Stimulated activated CD4-positive, alpha-beta T cell treated with anti-CD3 and anti-CD28 coated beads, Interleukin-12 subunit alpha, Interleukin-12 subunit beta, amount 100 ng/mL, for 48 hours (primary cell): ENCODE measurements at places on chromosomes 11 and 22.

DNA sequence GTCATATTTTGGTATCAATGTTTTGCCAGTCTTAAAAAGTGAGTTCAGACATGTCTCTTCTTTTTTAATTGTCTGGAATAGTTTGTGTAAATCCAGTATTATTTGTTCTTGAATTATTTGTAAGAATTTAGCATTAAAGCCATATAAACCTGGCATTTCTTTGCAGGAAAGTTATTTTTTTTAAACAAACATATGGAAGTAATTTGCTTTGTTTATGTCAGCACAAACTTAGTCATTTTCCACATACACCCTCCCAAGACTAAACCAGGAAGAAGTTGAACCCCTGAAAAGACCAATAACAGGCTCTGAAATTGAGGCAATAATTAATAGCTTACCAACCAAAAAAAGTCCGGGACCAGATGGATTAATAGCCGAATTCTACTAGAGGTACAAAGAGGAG is 9.1 kb upstream of the CCDC81 start:
- DNase-seq, result no peak

DNA sequence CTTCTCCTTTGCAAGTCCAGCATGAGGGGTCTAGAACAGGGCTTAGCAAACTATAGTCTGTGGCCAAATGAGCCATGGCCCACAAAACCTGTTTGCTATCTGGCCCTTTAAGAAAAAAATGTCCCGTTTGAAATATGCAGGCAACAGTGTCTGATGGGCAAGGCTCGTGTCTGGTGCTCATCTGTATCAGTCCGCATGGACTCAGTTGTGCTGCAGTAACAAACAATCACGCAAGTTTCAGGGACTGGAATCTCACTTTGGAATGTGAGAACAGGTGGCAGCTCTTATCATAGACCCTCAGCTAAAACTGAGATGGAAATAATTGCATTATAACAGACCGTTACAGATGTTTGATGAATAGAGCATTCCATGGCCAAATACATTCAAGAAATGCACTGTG is 19.1 kb upstream of the PVALB start:
- no peak for DNase-seq

GRCh38 chr22:42885446-42885845 is 28.4 kb upstream of the ARFGAP3 start:
- DNase-seq, result no peak

- no peak for DNase-seq
Measured at GRCh38 chr11:17748761-17749721, 14.5 kb downstream of the KCNC1 start.

DNA sequence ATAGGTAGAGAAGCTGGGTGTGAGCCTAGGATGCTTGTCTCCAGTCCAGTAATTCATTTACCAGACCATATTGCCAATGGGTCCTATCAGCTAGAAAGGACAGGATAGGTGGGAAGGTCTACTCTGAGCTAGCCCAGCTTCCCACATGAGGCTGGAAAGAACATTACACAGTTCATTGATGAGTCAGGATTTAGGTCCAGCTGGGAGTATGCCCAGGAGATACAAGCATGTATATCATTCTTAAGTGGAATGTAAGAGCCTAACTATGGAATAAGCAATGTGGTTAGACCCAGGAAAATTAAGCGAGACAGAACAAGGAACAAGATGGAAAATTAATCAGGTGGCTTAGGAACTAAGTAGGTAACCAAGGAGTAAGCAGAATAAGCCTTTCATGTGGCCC is 59.0 kb upstream of the TBCEL start:
- DNase-seq, result no peak

DNA sequence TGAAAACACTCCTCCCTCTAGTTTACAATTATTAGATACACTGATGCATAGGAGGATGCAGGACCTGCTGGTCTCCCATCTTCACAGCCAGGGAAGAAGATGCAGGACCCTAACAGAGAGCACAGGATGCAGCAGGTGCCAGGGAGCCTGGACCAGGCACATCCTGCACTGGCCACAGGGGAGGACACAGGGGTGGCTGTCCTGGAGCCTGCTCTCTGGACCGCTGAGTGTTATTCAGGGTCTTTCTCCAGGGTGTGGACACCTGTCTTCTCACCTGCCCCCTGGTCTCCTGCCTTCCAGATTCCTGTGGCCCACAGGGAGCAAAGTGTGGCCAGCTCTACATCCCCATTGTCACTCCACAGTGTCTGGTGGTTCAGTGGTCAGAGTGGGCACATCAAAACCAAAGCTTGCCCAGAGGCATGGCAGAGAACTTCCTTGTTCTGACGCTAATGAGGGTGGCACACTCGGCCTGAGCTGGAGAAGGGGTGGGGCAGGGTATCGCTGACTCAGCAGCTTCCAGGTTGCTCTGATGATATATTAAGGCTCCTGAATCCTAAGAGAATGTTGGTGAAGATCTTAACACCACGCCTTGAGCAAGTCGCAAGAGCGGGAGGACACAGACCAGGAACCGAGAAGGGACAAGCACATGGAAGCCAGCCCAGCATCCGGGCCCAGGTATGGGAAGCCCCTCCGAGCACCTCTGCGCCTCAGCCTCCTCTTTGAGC is at the start of gene APOBEC3A:
Gene APOBEC3A (plus strand): TSS at position 564 of the 725 bp plus-strand sequence. CDS start 83 bp downstream, at position 647.
- DNase-seq, result no peak

DNA sequence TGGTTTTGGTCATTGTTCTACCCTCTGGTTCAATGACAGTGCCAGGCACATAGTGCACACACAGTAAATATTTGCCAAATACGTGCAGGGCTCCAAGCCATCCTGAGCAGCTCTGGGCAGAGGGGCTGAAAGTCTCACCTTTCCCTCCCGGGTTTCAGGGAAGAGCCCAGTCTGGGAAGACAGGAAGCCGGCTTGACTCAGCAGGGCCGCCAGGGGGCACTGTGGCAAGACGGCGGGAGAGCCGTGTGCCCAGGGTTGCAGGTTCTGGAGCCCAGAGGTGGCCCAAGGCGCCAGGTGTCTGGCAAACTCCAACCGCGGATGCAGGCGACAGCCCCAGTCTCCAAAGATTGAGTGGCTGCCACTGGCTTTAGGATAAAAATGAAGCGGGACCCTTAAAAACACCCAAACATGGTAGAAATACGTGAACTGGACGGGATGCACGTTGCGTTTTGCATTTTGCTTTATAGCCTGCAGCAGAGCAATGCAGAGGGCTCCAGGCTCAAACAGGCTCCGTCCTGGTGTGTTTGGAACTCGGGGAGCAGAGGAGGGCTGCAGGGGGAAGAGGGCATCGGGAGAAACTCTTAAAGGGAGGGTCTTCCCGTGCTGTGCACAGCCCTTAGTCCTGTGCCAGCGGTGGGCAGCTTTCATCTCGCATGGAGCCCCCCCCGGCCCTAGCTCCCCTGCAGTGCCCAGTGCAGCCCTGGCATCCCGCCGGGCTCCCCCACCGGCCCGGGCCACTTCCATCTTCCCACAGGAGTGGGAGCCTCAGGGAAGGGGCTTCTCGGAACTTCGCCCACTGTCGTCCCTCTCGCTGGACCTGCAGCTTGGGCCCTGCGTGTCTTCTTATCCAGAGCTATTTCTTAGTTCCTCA is 10.7 kb downstream of the KRTAP5-5 start:
- DNase-seq, result no peak

- DNase-seq, result no peak
Measured at GRCh38 chr11:125967515-125967914, 21.7 kb downstream of the VSIG10L2 start.

- DNase-seq, result no peak
Measured at GRCh38 chr11:45180179-45180847, 33.9 kb downstream of the PRDM11 start.

DNA sequence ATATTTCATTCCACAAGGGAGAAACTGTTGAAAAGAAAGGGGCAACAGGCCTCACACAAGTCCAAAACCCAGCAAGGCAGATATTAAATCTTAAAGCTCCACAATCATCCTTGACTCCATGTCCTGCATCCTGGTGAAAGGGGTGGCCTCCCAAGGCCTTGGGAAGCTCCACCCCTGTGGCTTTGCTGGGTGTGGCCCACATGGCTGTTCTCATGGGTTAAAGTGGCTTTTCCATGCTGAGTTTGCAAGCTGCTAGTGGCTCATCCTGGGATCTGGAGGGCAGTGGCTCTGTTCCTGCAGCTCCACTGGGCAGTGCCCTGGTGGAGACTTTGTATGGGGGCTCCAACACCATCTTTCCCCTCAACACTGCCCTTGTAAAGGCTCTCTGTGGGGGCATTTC is 106.4 kb downstream of the CTNND1 start:
- no peak for DNase-seq

DNA sequence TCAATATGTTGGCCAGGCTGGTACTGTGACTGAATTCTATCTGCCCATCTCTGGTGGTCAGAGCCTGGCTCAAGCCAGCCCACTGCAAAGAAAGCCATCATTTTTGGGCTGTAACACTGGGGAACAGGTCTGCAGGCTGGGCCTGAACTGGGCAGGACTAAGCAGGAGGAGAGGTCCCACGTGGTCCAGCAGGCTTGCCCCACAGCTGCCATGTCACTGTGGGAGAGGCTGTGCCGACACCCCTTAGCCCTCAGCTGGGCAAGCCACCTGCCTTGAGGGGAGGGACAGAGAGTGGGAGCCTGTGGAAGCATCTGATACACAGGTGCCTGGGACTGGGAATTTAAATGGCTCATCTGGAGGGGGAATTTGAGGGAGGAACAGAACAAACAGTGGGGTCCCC is 66.7 kb upstream of the CLTCL1 start:
- DNase-seq, result no peak

DNA sequence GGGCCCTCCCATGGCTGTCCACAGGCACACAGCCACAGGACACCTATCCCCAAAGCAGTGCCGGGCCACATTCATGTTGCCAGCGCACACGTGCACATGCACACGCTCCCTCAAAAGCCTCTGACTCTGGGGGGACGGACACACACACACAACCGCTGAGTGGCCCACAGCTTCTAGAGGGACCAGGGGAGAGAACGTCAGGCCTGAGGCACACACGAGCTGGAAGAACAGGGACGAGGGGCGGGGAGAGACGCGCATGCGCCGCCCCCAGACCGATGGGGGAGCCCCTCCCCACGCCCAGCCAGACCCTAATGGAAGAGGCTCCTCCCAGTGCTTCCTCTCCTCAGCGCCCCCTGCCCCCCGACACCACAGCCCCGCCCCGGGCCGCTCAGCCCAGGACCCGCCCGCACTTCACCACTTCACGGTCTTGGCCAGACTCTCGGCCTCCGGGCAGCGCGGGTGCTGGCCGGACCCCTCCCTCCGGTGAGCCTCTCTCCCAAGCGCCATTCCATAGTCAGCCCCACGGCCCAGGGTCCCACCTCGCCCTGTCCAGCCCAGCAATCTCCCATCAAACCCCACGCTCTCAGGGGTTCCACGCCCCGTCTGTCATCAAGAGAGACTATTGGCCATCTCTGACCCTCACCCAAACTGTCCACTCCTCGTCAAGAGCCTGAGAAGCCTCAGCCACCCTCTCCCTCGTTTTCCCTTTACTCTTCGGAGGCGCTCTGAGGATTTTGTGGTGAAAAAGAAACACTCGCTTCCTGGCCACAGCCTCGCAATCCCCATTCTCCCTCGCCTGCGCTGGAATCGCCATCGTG is 11.7 kb downstream of the NRXN2 start:
- no peak for DNase-seq

- no peak for DNase-seq
Measured at GRCh38 chr11:11036848-11037732, 179.2 kb upstream of the ZBED5 start.

DNA sequence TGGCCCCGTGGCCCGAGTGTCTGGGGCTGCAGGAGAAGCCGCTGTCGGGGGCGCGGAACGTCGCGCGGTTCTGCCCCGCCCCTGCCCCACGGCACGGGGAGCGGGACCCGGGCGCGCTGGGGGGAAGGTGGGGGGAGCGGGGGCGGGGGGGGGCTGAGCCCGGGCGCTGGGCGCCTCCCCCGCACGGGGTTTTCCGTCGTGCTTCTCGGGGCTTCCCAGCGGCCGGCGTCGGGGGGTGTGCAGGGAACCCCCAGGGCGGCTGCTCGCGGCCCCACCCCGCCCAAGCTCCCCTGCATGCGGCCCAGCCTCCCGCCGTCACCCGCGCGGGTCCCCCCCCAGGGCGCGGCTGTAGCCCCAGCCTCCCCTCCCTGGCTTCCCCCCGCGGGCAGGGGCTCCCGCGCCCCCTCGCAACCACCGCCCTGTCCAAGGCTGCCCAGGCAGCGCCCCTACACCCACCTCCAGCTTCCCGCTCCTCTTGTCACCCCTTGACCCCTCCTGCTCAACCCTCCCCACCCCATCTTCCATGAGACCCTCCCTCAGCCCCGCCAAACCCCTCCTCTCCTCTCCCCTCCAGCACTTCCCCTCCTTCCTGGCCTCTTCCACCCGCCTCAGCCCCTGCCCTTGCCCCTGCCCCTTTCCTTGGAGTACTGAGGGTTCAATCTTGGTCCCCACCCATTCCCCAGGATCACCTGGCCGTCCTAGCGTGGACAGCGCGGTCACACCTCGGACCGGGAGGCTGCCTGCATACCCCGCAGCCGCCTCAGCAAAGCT is 1.7 kb downstream of the IL17REL start:
- DNase-seq, result no peak

DNA sequence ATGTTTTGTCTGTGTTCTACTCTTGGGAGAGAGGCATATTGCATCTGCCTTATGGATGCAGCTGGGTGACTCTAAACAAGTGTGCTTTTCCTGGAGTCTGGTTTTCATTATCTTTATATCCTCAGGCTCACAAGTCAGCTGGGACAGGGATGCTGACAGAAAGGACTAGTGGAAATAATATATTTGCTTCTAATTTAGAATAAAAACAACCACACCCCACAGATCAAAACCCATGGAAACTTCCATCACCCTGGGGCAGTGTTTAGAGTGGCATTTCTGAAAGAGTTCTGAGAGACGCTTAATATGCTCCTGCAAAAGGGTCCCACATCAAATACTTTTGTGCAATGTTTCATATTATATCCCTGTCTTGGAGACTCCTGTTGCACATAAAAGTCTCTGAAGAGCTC is 20.8 kb downstream of the KCNE3 start:
- DNase-seq, result no peak

DNA sequence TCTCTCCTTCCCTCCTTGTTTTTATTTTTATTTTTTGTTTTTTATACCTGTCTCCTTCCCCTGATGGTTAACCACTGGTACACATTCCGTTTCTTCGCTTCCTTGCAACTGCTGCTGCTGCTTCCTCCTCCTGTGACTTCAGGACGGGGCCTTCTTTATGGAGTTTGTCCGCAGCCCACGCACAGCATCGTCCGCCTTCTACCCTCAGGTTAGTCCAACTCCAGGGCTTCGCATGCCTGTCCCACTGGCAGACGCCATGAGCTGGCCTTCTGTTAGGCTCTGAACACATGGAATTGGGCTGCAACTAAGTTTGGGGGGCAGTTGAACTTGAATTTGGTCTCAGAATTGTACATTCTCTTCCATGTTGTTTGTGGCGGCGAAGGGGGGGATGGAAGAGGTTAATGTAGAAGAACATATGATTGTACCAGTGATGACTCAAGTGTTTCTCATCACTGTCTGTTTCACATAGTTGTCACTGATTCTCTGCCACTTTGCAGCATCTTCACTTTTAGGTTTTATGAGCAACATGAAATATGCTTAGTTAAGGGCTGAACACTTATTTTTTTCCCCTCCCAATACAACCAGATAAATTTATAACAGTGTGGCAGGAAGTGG is 83.0 kb upstream of the YWHAH start:
- DNase-seq, result no peak

DNA sequence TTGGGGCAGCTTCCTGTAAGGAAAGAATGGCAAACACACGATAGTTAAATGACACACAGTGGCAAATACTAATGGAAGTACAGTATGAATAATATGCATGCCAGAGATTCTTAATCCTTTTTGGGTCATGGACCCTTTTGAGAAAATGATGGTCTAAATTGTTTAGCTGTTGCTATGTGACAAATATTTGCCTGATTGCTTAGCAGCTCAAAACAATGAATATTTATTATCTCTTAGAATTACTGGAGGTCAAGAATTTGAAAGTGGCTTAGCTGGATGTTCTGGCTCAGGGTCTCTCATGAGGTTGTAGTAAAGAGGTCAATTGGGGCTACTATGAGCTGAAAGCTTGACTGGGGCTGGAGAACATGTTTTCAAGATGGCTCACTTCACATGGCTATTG is 69.7 kb downstream of the FANCF start:
- no peak for DNase-seq
